ENCODE measurements at places on chromosomes 2 and 18. TPM values are rescaled to one million over a fixed set of nuclear protein-coding genes. Genes with fewer than 3 reads are reported as not detected.

CCDC150 gene
- polyA plus RNA-seq: 44.2 TPM

C1QL2 gene
- polyA plus RNA-seq: 0.87 TPM

MEP1B gene
- polyA plus RNA-seq: not detected

EML6 gene
- 1.6 TPM for polyA plus RNA-seq

CREG2 gene
- polyA plus RNA-seq: 1.7 TPM

BBS5 gene
- polyA plus RNA-seq: 0.36 TPM

Measured in GM23338 (cell line).